ENCODE measurements at places on chromosomes 11 and 22.

DNA sequence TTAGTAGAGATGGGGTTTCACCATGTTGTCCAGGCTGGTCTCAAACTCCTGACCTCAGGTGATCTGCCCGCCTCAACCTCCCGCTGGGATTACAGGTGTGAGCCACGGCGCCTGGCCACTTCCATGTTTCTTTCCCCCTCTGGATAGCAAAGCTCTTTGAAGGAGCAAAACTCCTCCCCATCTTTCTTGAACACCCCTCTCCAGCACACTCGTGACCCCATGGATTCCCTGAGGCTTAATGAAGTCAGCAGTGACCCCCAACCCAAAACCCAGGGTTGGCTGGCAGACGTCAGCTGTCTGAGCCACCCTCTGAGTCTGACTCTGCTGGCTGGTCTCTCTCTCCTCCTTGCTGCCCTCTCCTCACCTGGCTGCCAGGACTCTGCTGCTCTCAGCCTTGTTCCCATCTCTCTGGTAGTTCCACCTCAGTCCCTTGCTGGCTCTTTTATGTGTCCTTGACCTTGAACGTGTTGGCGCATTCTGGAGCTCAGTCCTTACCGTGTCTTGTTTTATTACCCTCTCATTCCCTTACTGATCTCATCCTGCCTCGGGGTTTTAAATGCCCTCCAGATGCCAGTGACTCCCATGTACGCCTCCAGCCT lies 44.5 kb downstream of the PARVG start:
- no peak for DNase-seq

DNA sequence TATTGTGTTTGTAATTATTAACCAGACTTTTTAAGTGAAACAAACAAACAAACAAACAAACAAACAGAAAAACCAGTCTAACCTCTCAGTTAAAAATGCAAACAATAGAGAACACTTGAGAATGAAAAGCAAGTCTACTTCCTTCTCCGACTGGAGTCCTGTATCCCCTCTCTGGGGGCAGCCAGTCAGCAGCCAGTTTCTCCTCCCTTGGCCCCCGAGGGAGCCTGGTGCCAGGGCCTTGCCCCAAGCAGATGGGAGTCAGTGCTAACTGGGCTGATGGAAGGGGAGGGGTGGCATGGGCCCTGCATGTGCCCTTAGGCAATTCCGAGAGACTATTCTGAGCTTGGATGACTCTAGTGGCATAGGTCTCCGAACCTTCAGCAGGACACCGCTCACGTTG lies 137.2 kb downstream of the GRIK4 start:
- DNase-seq, result no peak

- no peak for DNase-seq
Measured at GRCh38 chr11:108788565-108789199, 123.8 kb downstream of the DDX10 start.

DNA sequence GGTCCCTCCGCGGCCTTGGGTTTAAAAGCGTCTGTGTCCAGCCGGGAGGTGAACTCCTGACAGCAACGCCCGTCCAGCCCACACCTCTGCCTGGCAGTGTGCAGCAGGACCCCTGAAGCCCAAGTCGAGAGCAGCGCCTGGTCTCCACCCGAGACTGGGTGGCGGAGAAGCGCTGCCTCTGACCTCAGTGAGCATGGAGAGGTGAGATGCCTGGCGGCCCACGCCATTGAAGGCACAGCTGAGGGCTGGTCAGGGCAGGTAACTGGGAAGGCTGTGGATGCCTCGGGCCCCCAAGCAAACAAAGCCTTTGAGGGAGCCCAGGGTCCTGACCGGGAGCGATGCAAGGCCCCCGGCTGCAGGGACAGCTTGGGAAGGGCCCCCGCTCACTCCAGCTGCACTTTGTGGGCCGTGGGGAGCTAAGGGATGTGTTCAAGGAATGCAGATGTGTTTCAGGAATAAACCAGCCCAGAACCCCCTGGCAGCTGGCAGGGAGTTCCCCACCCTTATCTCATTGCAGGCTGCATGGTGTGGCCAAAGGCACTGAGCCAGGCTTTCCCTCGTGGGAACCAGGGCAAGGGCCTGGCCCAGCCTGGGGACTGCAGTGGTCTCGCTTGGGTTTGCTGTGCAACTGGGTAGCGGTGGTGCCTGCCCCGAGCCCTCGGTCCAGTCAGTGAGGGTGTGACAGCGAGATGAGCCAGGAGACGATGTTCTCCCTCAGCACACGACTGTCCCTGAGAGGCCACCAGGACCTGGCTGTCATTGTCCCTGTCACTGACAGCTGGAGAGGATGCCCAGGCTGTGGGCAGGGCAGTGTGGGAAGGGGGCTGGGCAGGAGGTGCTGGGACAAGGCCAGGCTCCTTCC lies 92.5 kb downstream of the WNT7B start:
- no peak for DNase-seq

DNA sequence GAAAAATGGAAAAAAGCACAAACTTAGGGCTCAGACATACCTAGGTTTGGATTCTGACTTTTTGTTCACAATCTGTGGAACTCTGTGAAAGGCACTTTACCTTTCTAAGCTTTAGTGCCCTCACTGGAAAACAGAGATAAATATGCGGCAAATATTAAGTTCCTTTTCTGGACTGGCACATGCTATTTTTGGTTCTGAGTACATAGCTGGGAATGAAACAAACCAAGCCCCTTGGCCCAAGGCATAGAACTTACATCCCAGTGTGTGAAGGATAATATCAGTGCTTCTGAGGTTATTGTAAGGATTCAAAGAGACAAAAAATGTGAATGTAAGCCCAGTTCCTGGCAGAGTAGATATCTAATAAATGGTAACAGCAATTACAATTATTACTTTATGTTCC lies 227.5 kb downstream of the ADAMTS15 start:
- no peak for DNase-seq

GRCh38 chr11:64888729-64889511 lies 10.5 kb upstream of the EHD1 start:
- no peak for DNase-seq

DNA sequence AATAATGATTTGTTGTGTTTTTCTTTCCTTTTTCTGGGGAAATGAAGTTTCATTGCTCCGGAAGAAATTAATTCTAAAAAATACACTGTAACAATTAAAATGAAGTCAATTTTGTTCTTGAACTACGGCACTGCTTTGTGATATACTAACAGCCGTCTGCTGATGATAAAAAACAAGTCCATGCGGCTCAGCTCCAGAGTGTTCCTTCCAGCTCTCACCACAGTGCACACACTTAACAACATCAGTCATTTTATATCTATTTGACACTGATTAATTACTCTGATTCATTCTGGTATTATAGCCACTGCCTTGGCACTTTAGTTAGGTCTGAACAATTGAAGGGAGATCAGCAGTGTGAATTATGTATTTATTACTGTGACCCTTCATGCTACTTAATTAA lies 97.4 kb upstream of the SLC6A5 start:
- DNase-seq, result no peak
